ENCODE measurements at places on chromosomes 5 and 9.

GRCh38 chr9:122695696-122696095 is 20.8 kb downstream of the OR1L3 start:
- no peak for DNase-seq

- no peak for DNase-seq
Measured at GRCh38 chr9:113431191-113431590, 20.6 kb downstream of the C9orf43 start.

- no peak for DNase-seq
Measured at GRCh38 chr9:23541976-23542375, 284.1 kb downstream of the ELAVL2 start.

GRCh38 chr9:34876096-34876495 is 82.0 kb upstream of the PHF24 start:
- DNase-seq = no peak

DNA sequence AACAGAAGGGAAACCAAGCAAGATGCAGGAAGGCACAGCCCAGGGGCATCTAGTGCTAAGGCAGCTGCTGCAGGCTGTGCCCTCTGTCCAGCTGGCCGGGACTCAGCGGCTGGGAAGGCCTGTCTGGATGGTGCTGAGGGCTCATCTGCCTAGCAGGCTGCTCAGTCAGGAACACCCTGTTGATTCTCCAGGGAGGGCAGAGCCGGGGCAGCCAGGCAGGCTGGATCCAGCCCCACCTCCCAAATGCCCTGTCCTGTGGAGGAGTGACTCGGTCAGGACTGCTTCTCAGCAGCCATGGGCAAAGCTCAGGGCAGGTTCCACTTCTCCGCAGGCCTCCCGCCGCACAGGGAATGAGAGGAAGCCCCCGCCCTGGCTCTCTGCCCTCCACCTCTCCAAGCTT is 7.8 kb upstream of the LCN9 start:
- no peak for DNase-seq

DNA sequence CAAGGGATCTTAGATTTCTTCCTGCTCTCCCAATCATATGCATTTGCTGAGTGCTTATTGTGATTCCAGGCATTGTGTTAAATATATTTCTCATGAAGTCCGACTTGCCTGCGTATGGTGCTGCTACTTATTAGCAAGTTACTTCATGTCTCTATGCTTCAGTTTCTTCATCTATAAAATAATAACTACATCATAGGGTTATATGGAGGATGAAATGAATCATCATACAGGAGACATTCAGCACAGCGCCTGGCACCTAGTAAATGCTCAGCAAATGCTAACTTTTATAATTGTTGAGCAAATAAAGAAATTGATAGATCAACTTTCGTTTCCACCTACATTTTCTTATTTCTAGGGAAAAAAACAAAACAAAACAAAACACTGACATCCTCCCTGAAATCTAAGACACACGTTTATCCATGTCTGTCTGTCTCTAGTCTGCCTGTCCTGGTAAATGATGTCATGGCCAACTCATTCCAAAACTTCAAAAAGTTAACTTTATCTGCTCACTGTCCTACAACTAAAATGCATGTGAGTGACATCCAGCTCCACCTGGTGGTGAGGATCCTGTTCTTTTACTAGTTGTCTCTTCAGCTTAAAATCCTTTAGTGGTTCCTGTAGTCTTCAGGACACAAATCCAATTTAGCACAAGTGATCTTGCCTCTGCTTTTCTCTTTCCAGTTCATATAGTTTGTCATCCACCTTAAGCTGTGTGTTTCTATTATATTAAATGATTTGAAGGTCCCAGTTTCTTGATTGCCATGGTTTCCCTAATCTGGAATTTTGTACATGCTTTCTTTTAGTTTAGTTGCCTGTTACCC is 27.7 kb downstream of the PPP3R2 start:
- no peak for DNase-seq

DNA sequence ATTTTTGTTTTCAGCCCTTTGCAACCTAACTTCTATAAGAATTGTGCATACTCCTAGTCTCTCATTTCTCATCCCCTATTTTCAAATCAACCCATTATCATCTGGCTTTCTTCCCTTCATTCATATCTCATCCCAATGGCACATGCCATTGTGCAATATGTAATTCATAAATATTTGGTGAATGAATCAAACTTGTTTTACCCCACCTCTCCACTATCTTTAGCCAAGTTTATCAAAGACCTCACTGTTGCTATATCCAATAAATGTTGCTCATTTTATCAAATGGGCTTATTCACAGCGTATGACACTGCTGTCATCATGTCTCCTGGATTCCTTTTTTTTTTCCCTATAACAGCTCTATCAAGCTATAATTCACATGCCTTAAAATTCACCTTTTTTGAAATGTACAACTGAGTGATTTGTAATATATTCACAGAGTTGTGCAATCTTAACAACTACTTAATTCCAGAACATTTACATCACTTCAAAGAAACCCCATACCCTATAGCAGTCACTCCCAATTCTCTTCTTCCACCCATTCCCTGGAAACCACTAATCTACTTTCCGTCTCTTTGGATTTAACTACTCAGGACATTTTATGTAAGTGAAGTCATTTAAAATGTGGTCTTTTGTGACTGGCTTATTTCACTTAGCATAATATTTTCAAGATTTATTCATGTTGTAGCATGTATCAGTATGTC is 214.4 kb upstream of the PAPPA start:
- no peak for DNase-seq

- DNase-seq = no peak
Measured at GRCh38 chr5:81187885-81188284, 45.2 kb upstream of the CKMT2 start.

DNA sequence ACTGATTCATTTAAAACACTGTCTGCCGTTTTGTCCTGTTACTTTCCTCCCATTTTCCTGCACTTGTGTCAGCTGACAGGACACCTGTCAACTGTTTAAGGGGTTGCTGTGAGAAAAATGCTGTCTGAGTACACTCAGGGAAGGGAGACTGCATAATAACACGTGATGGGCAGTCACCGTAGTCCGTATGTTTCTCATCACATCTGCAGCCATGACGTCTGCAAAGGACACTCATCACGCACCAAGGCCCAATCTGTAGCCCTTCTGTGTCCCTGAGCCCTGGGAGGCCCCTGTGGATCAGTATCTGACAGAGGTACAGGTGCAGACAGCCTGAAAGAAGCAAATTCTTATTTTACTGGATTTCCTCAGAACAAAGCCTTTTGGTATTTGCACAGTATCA is 396.3 kb downstream of the YTHDC2 start:
- DNase-seq = no peak

- DNase-seq = no peak
Measured at GRCh38 chr5:6088706-6089105, 289.6 kb downstream of the MED10 start.

DNA sequence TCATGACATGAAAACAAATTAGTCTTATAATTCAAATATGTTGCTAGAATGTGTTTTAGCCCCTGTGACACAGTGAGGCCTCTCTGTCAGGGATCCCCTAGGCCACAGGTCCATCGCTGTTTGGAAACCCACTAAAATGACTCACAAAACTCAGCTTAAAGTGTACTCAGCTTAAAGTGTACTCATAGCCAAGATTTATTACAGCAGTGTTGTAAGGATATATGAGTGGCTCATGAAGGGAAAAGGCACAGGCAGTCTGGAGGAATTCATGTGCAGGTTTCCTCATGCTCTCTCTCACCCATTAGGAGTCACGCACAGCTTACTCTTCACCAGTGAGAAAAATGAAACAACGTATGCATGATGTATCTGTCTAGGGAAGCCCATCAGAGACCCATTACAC is 24.4 kb upstream of the TGFBI start:
- DNase-seq = no peak

GRCh38 chr9:8417341-8417740 is 617.8 kb upstream of the DMAC1 start:
- DNase-seq = no peak

DNA sequence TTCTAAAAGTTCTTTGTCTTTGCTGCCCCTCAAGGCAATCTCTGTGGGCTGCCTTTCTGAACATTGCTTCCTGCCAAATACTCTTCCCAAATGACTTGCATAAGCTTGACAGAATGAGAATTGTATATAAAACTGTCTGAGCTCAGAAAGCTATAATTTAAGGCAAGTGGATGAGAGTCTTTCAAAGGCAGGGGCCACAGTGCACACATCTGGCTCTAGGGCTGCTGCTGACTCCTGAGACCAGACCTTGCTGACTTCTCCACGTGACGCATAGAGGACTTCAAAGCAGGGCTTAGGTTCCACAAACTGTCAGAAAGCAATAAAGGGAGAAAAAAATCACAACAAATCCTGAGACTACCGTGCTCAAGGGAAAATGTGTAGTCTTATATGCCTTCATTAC is 79.4 kb upstream of the DIRAS2 start:
- no peak for DNase-seq

DNA sequence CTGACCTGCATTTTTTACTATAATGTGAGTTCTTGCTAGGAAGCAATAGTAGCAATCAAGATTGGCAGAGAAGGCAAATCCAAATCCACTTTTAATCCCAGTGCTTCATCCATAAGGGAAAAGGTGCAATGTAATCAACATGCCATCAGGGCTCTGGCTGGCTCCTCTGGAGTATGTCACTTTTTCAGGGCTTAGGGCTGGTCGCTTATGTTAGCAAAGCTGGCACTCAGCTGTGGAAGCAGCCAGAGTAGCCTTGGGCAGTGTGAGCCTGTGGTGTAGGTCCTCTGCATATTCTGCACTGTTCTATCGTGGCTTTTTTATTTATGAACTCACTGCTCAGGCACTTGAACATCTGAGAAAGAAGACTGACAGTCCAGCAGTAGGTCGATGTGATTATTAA is 16.1 kb downstream of the ACTBL2 start:
- DNase-seq = no peak

GRCh38 chr9:16157651-16158050 is 604.8 kb downstream of the CCDC171 start:
- DNase-seq = no peak

DNA sequence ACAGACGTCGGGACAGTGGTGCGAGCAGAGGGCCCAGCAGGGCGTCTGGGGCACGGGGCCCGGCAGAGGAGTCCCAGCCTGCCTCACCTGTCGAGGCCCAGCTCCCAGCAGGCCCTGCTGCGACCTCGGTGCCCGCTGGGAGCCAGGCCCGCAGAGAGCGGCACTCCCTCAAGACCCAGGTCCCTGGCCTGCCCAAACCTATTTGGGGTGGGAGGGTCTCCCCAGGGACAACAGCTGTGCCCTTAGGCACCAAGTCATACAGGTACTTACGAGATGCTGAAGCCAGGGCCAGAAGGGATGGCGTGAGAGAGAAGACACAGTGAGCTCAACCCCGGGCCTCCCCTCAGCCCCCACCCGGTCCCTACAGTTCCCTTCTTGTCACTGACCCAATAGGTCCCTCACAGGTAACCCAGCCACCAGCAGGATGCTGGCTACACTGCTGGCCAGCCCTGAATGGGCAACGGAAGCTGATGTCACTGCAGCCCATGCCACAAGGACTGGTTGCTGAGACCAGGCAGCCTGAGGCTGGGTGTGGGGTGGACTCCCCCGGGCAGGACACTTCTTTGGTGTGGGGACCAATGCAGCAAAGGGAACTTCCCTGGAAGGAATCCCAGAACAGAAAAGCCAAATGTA is 3.7 kb downstream of the NSMF start:
- no peak for DNase-seq

DNA sequence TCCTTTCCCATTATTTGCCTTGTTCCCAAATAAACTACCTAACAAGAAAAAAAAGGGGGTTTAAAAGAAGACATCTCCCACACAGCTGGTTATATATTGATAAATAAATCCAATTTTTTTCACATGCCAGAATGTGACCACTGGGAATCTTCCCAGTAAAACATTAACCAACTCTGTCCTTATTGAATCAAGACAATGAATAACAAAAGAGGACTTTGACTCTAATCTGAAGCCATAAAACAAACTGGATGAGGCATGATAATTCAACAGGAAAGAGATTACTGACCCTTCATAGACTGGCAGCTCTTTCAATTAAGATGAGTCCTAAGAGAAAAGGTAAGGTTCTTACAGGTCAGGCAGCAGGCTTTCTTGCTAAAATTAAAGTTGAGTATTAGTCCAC is 165.8 kb upstream of the CDH6 start:
- no peak for DNase-seq

GRCh38 chr9:121299467-121300282 is 31.7 kb downstream of the GSN start:
- DNase-seq = peak; percentile 24

- DNase-seq = no peak
Measured at GRCh38 chr5:457195-457961, 14.4 kb downstream of the EXOC3 start.

DNA sequence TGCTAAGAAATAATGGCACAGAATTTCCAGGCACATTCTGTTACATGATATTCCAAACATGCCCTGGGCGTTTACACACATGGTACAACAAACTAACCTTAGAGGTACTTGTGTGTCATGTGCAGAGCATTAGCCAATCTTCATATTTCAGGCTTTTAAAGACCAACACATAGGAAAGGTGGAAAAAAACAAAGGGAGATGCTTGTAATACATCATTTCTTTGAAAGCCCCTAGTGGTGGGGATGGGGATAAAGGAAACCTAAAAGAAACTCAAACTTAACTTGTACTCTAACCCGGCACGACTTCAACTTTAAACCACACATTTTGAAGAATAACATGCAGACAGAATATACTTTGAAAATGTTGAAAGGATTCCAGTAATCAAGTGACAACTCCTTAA is 133.6 kb downstream of the PTPRD start:
- no peak for DNase-seq

GRCh38 chr9:35293376-35293964 is 131.7 kb downstream of the UNC13B start:
- no peak for DNase-seq

GRCh38 chr9:129773262-129774048 is 20.6 kb upstream of the PTGES start:
- no peak for DNase-seq

GRCh38 chr9:96116275-96117064 is 185.5 kb downstream of the HSD17B3 start:
- no peak for DNase-seq

DNA sequence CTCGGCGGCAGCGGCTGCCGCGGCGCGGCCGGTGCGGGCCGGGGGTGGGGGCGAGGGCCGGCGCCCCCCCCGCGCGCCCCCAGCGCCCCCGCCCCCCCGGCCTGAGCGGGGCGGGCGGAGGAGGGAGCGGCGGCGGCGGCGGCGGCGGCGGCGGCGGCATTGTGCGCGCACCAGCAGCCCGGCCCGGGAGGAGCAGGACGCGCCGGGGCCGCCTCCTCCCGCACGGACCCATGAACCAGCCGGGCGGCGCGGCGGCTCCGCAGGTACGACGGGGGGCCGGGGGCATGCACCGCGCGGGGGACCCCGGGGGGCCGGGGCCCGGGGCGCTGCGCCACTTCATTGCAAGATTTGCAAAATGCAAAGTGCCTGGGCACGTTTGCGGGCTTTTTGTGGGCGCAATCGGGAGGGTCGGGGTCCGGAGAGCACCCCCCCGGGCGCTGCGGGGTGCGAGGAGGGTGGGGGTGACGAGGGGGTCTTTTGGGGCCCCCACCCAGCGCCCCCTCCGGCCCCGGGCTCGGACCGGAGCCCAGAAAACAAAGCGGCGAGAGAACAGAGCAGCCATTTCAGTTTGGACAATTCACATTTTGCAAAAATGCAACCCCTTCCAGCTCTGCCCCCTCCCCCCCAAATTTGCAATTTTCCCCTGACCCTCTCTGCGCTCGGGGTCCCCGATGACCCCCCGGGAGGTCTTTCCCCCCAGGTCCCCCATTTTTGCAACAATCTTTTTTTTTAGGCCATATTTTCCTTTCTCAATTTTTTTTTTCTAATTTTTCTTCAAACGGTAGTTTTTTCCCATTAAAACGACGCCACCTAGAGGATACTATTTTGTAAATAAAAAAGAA is at the start of gene ZNF618:
Gene ZNF618, plus strand, starts transcription at position 159 of the 842 bp plus-strand sequence. Its CDS starts 72 bp downstream, at position 231.
- peak; percentile 58 for DNase-seq
